Stimulated activated CD4-positive, alpha-beta T cell treated with anti-CD3 and anti-CD28 coated beads, Interleukin-4, amount 100 ng/mL, for 4 hours (primary cell): ENCODE measurements at places on chromosomes 6 and 20.

GRCh38 chr6:57469072-57469471 lies 151.6 kb downstream of the PRIM2 start:
- DNase-seq = no peak

GRCh38 chr6:129694036-129694435 lies 15.9 kb downstream of the ARHGAP18 start:
- no peak for DNase-seq

DNA sequence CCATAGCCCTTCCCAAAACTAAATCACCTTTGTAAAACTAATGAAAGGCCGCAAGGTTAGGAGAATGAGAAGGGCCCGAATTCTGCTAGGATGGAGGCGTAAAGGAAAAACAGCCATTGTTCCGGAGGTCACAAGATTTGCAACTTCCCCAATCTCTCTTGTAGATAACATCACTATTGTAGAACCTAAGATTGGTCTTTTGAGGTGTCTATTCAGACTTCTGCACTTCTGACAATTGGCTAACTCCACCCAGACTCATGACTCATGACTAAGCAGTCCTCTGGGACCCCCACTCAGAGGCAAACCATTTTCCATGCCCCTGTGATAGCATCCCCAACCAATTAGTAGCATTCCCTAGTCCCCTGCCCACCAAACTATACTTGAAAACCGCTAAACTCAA lies 210.5 kb upstream of the SHLD1 start:
- no peak for DNase-seq

- no peak for DNase-seq
These were observed 1.9 kb upstream of the ZNF831 start for GRCh38 chr20:59161721-59162120.

DNA sequence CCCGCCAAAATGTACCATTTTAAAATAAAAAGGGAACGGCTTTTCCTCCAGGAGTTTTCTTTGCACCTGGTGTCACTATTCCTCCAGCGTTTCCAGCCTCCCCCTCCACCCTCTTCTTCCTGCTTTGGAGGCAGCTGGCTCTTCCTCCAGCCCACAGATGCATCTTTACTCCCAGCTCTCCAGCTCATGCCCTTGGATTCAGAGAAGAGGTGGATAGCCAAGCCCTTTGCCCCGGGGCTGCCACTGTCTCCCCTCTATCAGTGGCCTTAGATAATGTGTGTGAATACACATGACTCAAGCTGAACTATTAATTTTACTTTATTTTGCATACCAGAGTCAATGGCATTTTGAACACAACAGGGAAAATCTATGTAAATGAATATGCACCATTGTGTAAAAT lies 15.3 kb upstream of the CDH4 start:
- no peak for DNase-seq

- no peak for DNase-seq
These were observed 35.9 kb downstream of the OPN5 start for GRCh38 chr6:47817749-47818148.

DNA sequence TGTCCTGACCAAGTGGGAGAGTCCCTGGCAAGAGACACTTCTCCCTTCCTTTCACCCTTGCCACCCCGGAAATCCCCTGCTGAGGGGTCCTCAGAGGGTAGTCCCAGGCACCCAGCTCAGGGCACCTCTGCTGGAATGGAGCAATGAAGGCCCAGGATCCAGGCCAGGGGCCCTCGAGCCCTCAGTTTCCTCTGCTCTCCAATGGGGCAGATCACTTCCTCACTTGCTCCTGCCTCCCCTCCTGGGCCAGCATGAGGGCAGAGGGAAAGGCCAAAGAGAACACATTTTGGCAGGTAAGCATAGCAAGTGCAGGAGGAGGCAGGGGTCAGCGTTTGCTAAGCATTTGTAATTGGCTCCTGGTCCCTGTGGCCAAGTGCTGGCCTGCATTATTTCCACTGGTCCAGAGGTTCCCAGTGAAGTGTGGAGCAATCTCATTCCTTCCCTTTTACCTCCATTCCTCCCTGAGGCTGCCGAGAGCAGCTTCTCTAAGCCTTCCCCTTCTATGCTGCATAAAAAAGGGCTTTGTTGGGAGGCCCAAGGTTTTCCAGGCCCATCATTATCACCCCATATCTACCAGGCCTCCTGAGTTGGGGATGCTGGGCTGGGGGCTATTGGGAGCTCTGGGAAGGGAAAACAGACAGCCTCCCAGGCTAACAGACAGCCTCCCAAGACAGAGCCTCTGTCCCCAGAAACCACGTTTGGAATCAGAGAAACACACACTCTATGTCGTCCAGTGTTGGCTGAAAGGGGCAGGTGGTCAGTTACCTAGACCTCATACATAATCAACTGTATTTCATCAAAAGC lies 28.8 kb upstream of the VEGFA start:
- DNase-seq = no peak

GRCh38 chr6:134667111-134667510 lies 282.8 kb downstream of the ALDH8A1 start:
- no peak for DNase-seq

DNA sequence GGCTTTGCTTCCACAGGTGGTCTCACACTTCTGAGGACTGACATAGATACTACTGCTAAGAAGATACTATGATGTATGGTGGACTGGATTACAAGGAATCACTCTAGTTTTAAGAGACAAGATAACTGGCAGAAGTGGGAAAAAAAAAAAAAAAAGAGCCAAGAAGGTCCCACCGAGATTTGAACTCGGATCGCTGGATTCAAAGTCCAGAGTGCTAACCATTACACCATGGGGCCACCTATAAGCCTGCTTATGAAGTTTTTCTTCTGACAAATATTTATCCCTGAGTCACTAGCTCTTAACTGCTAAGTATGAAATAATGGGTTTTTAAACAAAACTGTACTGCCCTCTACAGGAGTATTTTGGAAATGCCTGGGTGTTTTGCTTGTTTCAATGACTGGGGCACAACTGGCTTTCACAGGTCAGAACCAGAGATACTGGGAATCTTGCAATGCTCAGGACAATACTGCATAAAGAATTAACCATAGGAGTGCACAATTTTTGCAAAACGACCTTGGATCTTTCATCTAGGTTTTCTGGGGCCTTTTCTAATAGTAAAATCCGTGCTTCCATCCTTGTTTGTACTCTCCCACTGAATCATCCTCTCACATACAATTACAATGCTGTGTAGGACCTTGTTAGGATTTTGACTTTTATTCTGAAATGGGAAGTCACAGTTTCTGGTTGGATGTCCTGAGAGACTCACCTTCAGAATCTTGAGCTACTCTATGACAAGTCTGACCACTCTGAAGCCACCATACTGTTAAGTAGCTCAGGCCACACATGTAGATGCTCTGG lies 116.3 kb downstream of the OR2B2 start:
- DNase-seq = no peak

DNA sequence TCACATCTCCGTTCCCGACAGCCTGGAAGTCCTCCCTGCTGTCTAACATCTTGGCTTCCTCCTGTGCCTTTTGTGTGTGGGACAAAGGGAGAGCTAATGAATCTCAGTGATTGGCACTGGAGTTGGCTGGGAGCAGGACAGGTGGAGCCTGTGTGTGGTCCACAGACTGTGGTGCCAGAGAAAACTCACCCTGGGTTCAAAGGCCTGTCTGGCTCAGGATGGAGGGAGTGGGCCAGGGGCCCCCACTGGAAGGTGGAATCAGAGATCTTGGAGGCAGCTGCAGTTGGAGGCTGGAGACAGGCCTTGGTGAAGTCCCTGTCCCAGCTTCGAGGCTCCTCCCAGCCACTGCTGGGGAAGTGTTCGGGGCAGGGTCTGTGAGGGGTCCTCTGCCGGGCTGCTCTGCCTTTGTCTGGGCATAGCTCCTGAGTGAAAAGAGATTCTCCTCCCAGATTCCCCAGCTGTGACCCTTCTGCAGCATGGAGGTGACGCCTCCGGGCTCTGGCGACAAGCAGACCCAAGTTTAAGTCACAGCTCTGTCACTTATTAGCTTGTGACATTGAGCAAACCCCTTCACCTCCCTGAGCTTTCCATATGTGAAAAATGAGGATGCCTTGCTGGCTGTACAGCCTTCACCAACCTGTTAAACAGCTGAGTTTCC lies 13.9 kb upstream of the ITPR3 start:
- no peak for DNase-seq

GRCh38 chr20:35042268-35042667 lies 50.3 kb downstream of the TRPC4AP start:
- no peak for DNase-seq

DNA sequence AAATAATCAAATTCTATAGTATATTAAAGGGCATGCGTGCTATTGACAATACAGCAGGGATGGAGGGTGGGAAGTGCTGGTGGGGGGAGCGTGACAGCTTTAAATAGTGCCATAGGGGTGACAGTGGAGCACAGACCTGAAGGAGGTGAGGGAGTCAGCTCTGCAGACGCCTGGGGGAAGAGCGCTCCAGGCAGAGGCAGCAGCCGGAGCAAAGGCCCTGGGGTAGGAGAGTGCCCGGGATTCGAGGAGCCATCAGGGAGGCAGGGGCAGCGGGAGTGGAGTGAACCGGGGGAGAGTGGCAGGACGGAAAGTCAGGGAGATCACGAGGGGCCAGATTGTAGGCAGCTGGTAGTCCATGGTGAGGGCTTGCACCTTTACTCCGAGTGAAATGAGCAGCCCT lies 78.4 kb upstream of the CCDC167 start:
- no peak for DNase-seq

GRCh38 chr6:140276719-140277118 lies 902.3 kb upstream of the CITED2 start:
- DNase-seq = no peak

GRCh38 chr6:46437671-46438221 lies 53.5 kb downstream of the RCAN2 start:
- DNase-seq = no peak

DNA sequence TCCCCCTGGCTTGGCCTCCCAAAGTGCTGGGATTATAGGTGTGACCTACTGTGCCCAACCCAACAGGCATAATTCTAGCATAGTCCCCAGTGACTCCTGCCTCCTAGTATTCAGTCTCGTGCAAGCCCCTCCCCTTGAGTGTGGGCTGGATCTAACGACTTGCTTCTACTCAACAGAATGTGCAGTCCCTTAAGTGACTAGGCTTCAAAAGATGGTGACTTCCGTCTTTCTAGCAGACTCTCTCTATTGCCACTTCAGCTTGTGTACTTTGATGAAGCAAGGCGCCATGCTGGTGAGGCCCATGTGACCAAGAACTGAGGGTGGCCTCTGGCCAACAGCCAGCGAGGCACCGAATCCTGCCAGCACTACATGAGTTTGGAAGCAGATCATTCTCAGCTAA lies 109.6 kb upstream of the TRAF3IP2 start:
- DNase-seq = peak; percentile 22

DNA sequence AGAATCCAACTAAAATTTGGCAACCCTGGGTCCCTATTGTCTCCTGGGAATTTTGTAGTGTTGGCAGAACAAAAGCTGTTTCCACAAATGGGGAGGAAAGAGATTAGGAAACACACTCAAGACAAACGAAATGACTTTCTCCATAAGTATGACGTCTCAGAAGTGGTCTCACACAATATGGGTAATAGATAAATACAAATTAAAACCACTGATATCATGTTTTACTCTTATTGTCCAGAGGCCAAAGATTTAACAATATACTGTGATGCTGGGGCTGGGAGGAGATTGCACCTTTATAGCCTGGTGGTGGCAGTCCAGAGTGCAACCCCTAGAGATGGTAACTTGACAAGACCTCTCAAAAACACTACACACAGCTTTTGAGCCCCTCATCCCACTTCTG lies 18.6 kb downstream of the FKBP1A start:
- DNase-seq = no peak

DNA sequence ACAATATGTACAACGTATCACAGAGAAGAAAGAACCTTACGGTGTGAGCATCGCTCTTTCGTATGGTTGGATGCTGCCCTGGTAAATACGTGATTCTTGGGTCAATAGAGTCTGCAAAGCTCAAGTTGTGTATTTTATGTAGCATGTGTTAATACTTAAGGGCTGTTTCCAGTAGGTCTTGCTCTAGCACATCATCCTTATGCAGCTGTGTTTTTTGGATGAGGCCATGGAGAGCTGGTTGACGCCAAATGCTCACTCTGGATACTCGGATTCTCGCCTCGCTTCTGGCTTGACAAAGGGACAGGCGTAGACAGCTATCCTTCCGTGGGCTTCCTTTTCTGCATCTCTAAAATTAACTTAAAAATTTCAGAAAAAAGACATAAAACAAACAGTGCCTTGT lies 38.9 kb downstream of the SNRNP48 start:
- no peak for DNase-seq

- no peak for DNase-seq
These were observed 49.6 kb downstream of the TCP11 start for GRCh38 chr6:35091346-35092083.

- DNase-seq = no peak
These were observed 15.6 kb upstream of the SYNDIG1 start for GRCh38 chr20:24453869-24454268.

DNA sequence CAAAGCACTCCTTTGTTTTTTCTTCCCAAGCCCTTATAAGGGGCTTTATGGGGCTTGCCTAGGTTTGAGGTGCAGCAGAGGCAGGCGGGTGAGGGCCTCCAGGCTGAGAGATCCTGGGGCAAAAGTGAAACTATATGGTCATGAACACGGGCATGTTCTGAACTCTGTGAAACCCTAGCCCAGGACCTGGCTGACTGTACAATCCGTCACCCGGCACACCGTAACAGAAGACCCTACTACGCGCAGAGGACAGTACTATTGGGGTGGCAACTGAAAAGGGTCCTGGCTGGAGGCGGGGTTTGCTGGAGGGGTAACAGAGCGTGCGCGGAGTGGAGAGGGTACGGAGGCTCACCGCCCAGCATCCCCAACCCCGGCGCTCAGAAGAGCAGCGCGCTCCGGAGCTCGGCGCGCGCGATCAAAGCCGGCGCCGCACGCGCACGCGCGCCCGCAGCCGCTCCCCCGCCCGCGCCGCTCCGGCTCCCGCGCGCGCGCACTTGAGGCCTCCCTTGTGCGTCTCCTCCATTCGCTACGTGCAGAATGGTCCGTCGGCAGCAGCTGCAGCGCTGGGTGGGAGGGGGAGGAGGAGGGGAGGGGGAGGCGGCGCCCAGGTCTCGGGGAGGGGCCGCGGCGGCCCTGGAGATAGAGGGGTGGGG lies 54.2 kb downstream of the MRPL14 start:
- DNase-seq = peak; percentile 72

- no peak for DNase-seq
These were observed 117.2 kb downstream of the PDE10A start for GRCh38 chr6:165545806-165546205.

- no peak for DNase-seq
These were observed 1088.2 kb upstream of the CITED2 start for GRCh38 chr6:140462453-140463311.

GRCh38 chr6:153538491-153538890 lies 407.4 kb upstream of the RGS17 start:
- no peak for DNase-seq

DNA sequence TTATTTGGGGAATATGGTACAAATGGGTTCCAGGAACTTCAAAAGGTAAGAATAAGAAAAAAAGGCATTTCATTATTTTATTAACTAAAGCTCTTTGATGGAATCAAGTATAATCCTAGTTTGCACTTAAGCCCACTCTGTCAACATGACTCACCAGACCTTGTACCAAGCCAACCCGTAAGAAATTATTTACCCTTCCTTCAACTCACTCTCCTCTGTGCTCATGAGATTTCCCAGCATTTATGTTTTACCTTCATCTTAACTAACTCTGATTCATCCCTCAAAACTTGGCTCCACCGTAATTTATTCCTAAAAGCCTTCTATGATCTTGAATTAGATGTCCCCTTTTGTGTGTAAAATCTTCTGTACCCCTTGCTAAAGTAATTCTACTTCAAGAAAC lies 308.7 kb downstream of the PKHD1 start:
- DNase-seq = no peak

GRCh38 chr6:141878686-141879085 lies 254.0 kb upstream of the GJE1 start:
- DNase-seq = no peak

- no peak for DNase-seq
These were observed 33.5 kb downstream of the CFAP61 start for GRCh38 chr20:20085812-20086211.

- DNase-seq = no peak
These were observed 69.1 kb downstream of the FAM120B start for GRCh38 chr6:170375661-170376060.
